GM12892 (cell line): ENCODE measurements at places on chromosomes 16 and 17.

DNA sequence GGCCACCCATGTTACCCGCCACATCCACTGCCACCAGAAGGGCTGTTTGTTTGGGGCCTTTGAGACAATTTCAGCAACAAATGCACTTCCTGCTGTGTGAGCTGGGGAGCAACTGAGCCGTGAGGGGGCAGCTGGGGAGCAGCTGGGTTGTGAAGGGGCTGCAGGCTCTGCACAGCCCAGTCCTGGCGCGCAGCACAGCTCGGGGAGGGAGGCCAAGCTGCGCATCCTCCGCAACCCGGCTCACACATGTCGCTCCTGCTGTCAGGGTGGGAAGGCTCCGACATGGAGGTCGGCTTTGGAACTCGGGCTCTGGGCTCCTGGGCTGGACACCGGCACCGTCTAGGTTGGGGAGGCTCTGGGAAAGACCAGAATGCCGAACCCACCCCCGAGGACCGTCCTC lies 53.6 kb downstream of the CBFA2T3 start:
- DNase-seq, result no peak

DNA sequence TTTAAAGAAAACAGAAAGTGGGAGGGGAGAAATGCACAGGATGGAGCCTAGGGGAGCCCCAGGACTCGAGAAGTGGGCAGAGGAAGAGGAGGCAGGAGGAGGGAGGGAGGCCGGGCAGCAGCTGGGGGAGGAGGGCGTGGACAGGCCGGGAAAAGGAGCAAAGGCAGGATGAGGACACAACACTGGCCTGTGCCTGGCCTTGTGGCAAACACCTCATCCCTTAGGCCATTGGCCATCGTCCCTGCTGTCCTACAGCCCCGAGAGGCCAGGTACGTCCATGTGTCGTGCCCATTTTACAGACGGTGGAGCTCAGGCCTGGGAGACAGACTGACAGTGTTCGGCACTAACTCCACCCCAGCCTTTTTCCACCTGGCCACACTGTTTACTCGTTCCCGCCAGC lies 15.9 kb downstream of the JPH3 start:
- DNase-seq, result no peak

DNA sequence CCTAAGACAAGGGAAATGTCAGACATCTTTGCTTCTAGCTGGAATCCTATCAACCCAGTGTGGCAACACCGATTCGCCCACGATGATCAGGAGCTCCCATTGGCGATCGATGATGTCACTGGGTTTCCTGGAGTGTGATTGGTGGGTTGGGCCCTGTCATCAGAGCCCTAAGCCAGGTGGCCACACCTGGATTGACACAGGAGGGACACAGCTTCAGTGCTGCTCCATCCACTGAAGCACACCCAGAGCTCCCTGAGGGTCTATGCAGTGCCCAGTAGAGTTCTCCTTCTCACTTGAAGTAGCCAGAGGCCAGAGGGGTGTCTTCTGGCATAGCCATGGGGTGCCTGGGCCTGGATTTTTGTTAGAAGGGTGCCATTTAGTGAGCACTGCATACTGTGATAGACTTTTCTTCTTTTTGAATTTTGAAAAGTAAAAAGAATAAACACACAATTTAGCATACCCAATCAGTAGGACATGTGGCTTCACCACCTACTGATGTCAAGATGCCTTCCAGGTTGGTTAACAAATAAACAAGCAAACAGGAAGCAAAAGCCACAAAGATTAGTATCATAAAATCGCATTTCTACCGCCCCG lies 77.6 kb downstream of the CMIP start:
- DNase-seq, result no peak

GRCh38 chr16:17382514-17382913 lies 88.2 kb downstream of the XYLT1 start:
- no peak for DNase-seq
